Activated naive CD4-positive, alpha-beta T cell treated with anti-CD3 and anti-CD28 coated beads for 36 hours (primary cell): ENCODE measurements at places on chromosomes 3 and 15. TPM values are rescaled to one million over a fixed set of nuclear protein-coding genes. Genes with fewer than 3 reads are reported as not detected.

SYNM gene
- total RNA-seq = 1.3 TPM

CHRFAM7A gene
- total RNA-seq = not detected

RBMS3 gene
- 1.1 TPM for total RNA-seq

CFAP91 gene
- 0.57 TPM for total RNA-seq

ATP10A gene
- total RNA-seq = 13.0 TPM
